Stimulated activated CD8-positive, alpha-beta memory T cell treated with anti-CD3 and anti-CD28 coated beads, Interleukin-4, amount 100 ng/mL, for 4 hours (primary cell): ENCODE measurements at places on chromosomes 12 and 14.

- DNase-seq: no peak
These were observed 42.9 kb upstream of the TESC start for GRCh38 chr12:117142094-117142493.

DNA sequence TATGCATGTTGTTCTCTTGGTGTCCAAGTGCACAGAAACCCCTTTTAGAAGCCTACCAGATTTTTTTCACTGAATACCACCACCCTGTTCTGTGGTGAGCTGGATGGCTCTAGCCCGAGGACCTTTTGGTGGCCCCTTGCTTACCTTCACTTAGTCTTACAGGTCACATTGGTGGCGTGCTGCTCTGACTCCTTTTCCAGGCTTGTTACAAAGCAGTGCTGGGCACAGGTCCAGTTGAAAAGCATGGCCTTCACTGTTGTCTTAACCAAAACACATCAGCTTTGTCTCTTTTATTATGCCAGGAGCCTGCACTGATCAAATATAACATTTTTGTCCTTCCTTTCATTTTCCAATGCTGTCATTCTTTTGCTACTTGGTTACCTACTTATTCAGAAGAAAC is 43.6 kb upstream of the ARHGAP5 start:
- no peak for DNase-seq

- no peak for DNase-seq
These were observed 393 bp upstream of the KLHL33 start for GRCh38 chr14:20436363-20436755.

GRCh38 chr14:25750436-25750835 is 700.5 kb upstream of the STXBP6 start:
- no peak for DNase-seq

DNA sequence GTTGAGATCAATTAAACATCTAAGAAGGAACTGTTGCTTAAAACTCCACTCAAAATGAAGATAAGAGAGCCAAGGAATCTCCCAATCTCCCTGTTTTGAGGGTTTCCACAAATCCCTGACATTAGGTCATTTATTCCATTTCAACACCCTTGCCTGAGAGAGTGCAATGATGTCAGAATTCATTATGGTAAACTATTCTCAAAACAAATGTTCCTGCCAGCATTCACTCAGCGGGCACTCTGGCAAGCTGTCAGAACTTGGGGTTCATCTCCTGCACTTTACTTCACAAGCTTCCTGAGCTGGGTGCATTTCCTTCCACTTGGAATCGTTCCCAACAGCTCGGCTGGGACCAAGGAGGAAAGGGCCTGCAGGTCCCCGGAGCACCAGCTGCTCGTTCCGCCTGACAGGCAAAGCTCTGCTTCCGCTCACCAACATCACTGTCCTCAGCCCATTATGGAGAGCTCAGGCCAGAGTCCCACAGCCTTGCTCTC is 117.8 kb downstream of the TTC7B start:
- DNase-seq: no peak

GRCh38 chr14:89607453-89607852 is 190.4 kb upstream of the FOXN3 start:
- DNase-seq: no peak

GRCh38 chr14:89681086-89682018 is 264.3 kb upstream of the FOXN3 start:
- DNase-seq: peak; percentile 40

DNA sequence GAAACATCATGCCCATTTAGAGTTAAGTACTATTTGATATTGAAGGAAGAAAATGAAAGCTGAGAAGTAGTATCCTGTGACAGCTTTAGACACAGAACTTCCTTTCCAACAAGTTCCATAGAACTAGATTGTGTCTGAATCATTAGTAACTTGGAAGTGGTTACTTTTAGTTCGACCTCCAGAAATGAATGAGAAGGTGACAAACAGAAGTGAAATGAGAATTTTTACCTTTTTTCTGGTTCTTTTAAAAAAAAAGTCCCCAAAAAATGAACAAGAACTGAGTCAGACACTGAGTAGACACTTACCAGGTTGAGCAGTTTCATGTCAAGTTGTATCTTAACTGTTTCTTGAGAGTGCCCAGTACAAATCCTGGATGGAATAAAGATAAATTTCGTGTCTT is 3.0 kb downstream of the ATP6V0A2 start:
- no peak for DNase-seq

GRCh38 chr12:20063116-20063515 is 305.2 kb upstream of the PDE3A start:
- DNase-seq: no peak

DNA sequence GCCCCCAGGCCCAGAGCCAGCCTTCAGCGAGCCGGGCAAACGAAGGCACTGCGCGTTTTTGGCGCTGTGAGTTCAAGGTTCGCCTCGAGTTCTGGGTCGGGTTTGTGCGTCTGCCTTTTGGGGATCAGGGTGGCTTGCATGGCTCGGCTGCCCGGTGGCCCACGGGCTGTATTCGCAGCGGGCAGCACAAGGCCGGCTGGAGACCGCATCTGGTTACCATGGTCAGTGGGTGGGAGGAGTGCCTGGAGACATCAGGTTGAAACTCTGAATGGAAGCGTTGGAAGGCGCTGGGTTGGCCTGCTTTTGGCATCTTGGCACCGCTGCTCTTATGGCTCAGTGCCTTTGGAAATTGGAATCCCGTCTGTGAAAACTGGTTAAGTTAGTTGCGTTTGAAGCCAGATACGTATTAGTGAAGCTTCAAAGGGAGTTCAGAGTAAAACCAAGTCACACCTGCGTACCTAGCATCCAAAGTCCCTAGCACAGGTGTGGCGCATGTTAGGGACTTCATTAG is 50.9 kb downstream of the SNAPC1 start:
- no peak for DNase-seq
